ENCODE measurements at places on chromosomes 5 and 9.

GRCh38 chr5:42520957-42521356 lies 97.7 kb downstream of the GHR start:
- no peaks in the 10 kb centered on the region for H3K27me3 ChIP-seq
- H3K4me1 ChIP-seq = no peaks in the 10 kb centered on the region
- DNase-seq = no peak
- no peak overlapping the region for H3K27ac ChIP-seq

GRCh38 chr5:19987612-19988361 lies at the start of gene CDH18:
TSS of gene CDH18 (minus strand) at chr5:19988200. CDS start at chr5:19838986, 149,214 bp downstream.
- DNase-seq = no peak
- no peaks in the 10 kb centered on the region for H3K27me3 ChIP-seq
- H3K27ac ChIP-seq = no peak within 1 kb of the TSS
- no peaks in the 10 kb centered on the region for H3K36me3 ChIP-seq
- H3K4me3 ChIP-seq = no peak within 1 kb of the TSS

- no peak overlapping the region for H3K27ac ChIP-seq
- DNase-seq = no peak
- H3K4me3 ChIP-seq = no peak overlapping the region
- no peaks in the 10 kb centered on the region for H3K4me1 ChIP-seq
- peaks cover 12% of the 10 kb centered on the region for H3K27me3 ChIP-seq
These were observed 201.1 kb downstream of the ARHGEF28 start for GRCh38 chr5:73827106-73827450.

- no peaks in the 10 kb centered on the region for H3K27me3 ChIP-seq
- DNase-seq = peak; percentile 34
- no peaks in the 10 kb centered on the region for H3K36me3 ChIP-seq
- H3K4me1 ChIP-seq = peaks cover 40% of the 10 kb centered on the region
- no peak overlapping the region for H3K4me3 ChIP-seq
- no peak overlapping the region for H3K27ac ChIP-seq
These were observed 978 bp downstream of the CFAP157 start for GRCh38 chr9:127707766-127708165.

DNA sequence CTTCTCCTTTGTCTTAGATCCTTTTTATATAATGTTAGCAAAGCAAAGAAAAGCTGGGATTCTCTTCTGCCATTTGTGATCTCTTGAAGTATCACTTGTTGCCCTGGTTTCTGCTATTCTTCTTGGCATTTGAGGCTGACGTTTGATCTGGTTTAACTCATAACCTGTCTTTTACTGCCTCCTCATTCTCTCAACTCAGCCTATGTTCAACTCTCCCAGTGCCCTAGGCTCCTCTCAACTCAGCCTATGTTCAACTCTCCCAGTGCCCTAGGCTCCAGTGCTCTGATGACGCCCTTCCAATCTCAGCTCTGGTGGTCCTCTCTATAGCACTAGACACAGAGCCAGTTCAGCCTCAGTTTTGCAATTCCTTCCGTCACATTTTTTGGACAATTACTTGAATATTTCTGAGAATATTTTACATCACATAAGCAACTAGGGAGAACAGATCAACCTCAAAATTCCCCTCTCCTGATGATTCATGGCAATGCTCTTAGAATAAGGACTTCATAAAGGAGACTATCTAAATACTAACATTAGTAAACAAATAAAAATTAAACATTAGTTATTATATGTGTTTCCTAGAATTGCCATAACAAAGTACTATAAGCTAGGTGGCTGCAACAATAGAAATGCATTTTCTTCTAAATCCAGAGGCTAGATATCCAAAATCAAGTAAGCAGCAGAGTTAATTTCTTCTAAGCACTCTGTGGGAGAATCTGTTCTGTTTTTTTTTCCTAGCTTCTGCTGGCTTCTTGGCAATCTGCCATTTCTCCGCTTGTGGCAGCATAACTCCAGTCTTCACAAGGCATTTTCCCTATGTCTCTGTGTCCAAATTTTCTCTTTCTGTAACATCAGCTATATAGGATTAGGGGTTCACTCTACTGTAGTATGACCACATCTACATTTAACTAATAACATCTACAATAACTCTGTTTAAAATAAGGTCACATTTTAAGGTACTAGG lies 662.1 kb upstream of the FTMT start:
- no peaks in the 10 kb centered on the region for H3K36me3 ChIP-seq
- no peak for DNase-seq
- no peak overlapping the region for H3K4me3 ChIP-seq
- no peaks in the 10 kb centered on the region for H3K4me1 ChIP-seq
- H3K27me3 ChIP-seq = no peaks in the 10 kb centered on the region

DNA sequence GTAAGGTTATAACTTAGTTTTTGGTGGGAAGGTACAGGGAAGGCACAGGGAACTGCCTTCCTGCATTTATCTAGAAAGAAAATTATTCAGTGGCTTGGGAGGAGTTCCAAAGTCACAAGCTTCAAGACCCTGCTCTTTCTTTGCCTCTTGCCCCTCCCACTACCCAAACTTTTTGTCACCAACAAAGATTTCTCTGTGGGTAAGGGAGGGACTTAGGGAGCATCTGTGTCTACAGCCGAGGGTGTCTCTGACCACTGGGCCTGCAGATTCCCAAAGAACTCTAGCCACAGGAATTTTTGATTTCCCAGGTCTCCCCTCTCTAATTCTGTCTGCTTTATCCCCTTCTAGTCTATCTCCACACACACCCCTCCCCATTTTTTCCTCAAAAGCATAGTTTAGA lies 2.1 kb downstream of the ECSCR start:
- H3K27me3 ChIP-seq = no peaks in the 10 kb centered on the region
- no peaks in the 10 kb centered on the region for H3K36me3 ChIP-seq
- H3K27ac ChIP-seq = no peak overlapping the region
- H3K4me3 ChIP-seq = no peak overlapping the region
